Aorta (tissue), 5 donors: ENCODE measurements at places on chromosomes 16 and 17. TPM values are rescaled to one million over a fixed set of nuclear protein-coding genes. Genes with fewer than 3 reads are reported as not detected.

ANKRD40CL gene
- total RNA-seq, result not detected

FNDC8 gene
- not detected for total RNA-seq

MSL1 gene
- total RNA-seq, result 100 TPM

SRCAP gene
- 66.2 TPM for total RNA-seq

NUPR1 gene
- 85.3 TPM for total RNA-seq

DHRS7C gene
- total RNA-seq, result not detected

ADAD2 gene
- total RNA-seq, result not detected

MRPL58 gene
- 16.6 TPM for total RNA-seq

ZFHX3 gene
- 96.9 TPM for total RNA-seq

MYOCD gene
- total RNA-seq, result 251 TPM

ITFG1 gene
- total RNA-seq, result 50.4 TPM

SLC47A1 gene
- 5.7 TPM for total RNA-seq

ADORA2B gene
- total RNA-seq, result 0.71 TPM

PCTP gene
- total RNA-seq, result 8.9 TPM

RARA gene
- total RNA-seq, result 52.7 TPM

CHAD gene
- total RNA-seq, result not detected

CENPN gene
- 5.3 TPM for total RNA-seq

KRT20 gene
- not detected for total RNA-seq

SPHK1 gene
- 22.2 TPM for total RNA-seq

CES1 gene
- total RNA-seq, result 92.8 TPM

UNC13D gene
- 17.7 TPM for total RNA-seq

CCL4L2 gene
- 1.4 TPM for total RNA-seq

RND2 gene
- 1.1 TPM for total RNA-seq

GTF3C1 gene
- total RNA-seq, result 57.4 TPM

SGSH gene
- total RNA-seq, result 61.3 TPM

DNASE1L2 gene
- 1.1 TPM for total RNA-seq

CLEC16A gene
- 28.8 TPM for total RNA-seq

PRDM7 gene
- not detected for total RNA-seq

SPNS2 gene
- total RNA-seq, result 56.2 TPM

EPX gene
- not detected for total RNA-seq

NKD1 gene
- 34.4 TPM for total RNA-seq

TTYH2 gene
- total RNA-seq, result 4.4 TPM

PHB1 gene
- 76.0 TPM for total RNA-seq

TP53TG3C gene
- total RNA-seq, result not detected

C16orf92 gene
- not detected for total RNA-seq

KCNG4 gene
- not detected for total RNA-seq

EVPLL gene
- not detected for total RNA-seq

RAB11FIP4 gene
- total RNA-seq, result 2.6 TPM

SPDYE4 gene
- not detected for total RNA-seq

SOX15 gene
- 1.1 TPM for total RNA-seq

RHBDF1 gene
- total RNA-seq, result 91.0 TPM

RCVRN gene
- 0.23 TPM for total RNA-seq

DPEP3 gene
- not detected for total RNA-seq

SLC9A5 gene
- 1.7 TPM for total RNA-seq

RHBDL1 gene
- 0.88 TPM for total RNA-seq

TNFRSF17 gene
- total RNA-seq, result not detected

ITGA2B gene
- total RNA-seq, result 3.4 TPM

PSME3IP1 gene
- total RNA-seq, result 59.8 TPM

GNG13 gene
- not detected for total RNA-seq

KRTAP2-2 gene
- not detected for total RNA-seq

RPRML gene
- 1.4 TPM for total RNA-seq

CIAO2B gene
- total RNA-seq, result 51.9 TPM
